Stimulated activated CD8-positive, alpha-beta memory T cell treated with anti-CD3 and anti-CD28 coated beads, Interleukin-7, amount 100 ng/mL, for 48 hours (primary cell): ENCODE measurements at places on chromosomes 12 and 14.

DNA sequence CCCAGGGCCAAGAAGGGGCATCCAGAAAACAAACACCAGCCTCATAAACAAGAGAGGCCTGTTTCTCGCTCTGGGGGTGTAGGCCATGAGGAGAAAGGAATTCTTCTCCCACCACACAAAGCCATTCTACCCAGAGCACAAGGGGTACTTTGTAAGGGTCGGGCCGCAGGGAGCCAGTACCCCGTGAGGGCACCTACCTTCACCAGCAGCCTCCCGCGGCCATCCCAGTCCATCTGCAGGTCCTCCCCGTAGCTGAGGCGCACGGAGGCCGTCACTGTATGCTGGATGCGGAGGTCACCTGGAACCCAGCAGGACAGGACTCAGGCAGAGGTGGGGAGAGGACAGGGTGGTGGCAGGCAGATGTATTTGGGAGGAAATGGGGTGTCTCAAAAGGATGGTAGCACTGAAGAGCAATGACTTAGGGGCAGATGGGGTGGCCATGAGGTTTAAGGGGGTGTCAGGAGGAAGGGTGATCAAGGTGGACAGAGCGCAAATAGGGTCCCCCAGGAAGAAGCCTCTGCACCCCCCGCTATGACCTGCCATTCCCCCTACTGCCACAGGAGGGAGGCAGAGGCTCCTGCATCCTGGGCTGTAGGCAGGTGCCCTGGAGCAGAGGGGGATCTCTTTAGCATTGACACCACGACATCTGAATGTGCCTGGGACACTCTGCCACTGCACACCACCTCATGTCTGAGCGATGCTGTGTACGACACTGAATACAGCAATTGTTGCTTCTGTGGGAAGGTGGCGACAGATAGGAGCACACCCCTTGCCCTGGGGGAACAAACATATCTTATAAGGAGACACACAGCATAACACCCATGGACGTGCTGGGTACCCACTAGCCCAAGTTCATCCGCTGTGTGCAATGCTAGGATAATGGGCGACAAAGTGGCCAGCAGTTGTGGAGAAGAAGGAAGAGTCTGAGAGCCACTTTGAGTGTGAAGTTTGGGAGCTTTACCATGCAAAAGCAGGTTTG lies 61.4 kb downstream of the VWF start:
- DNase-seq = peak; percentile 25

DNA sequence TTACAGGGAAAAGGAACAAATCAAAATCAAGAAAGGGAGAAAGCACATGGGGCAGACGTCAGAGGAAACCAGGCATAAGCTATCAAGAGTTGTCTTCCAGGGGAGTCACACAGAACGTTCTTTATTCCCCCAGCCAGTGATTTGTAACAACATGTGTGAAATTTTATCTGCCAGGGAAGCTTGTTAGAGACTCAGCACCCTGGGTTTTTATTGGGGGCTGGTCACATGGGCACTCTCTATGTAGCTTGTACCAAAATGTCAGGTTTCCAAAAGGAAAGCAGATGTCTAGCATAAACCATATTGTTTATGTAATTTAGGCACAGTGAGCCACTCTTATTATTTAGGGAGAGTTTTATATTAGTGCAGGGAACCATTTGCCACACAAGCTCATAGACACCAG lies 440.4 kb upstream of the DCN start:
- no peak for DNase-seq

DNA sequence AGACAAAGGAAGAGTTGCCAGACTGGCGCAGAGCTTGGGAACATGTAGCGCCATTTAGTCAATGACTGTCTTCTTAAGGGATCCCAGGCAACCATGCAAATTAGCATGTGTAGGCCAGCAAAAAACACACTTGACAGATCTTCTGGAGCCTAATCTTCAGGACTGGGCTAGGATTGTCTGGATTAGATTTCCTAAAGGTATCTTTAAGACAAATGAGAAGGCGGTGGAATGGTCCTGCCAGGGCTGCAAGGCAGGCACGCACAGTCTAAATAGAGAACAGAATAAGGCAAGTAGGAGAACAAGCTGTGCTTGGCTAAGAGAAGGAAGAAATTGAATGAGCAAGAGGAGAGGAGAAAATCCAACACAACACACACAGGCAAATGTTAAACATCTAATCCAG lies 80.0 kb downstream of the CIT start:
- DNase-seq = no peak

DNA sequence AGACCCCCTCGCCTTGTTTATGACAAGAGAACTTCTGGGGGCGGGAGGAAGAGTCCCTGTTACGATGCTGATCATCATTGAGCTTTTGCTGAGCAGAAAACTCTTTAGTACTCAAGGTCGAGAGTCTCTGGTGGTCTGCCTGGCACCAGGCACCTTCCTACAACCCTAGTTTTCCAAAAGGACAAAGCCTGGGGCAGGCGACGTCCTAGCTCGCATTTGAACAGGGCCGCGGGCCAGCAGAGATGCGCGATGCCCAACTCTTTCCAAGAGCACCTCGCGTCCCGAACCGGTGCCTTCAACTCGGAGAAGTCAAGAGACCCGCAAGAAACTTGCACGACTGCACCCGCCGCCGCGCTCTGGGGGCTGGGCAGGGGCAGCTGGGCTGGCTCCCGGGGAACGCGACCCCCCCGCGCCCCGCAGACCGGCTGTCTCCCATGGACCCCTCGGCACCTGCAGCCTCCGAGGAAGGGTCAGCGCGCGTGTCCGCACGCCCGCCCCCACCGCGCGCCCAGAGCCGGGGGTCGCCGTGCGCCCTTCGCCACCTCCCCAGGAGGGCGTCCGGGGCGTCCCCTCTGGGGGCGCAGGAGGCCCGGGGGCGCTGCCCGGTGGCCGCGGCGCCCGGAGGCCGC lies 377 bp upstream of the BCL7A start:
- DNase-seq = no peak

DNA sequence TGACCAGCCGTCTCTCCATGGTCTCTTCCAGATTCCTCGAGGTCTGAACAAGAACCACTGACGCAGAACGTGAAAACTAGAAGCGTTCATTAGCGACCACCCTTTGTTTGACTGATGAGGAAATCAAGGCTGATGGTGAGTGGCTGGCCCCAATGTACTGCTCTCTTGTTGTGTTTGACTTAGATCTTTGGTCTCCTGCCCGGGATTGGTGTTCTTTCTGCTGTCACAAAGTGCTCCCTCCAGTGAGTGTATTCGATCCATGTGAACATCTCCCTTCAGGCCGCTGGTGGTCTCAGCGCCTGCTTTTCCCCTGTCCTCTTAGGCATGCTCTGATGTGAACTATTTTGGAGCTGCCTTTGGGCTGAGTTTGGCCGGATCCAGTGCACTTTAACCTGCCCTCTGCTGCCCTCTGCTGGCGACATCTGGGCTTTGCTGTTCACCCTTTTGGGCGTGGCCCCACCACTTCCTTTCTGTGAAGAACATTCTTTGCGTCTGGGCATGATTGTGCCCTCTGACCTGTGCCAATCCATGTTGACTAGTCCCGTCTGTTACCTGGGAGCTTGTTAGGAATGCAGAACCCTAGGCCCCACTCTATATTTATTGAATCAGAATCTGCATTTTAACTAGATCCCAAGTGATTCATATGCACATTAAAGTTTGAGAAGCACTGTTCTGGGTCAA lies 279.1 kb downstream of the TTC6 start:
- peak; percentile 53 for DNase-seq

- DNase-seq = no peak
Observed at GRCh38 chr12:46617167-46617566, 208.6 kb downstream of the SLC38A4 start.

DNA sequence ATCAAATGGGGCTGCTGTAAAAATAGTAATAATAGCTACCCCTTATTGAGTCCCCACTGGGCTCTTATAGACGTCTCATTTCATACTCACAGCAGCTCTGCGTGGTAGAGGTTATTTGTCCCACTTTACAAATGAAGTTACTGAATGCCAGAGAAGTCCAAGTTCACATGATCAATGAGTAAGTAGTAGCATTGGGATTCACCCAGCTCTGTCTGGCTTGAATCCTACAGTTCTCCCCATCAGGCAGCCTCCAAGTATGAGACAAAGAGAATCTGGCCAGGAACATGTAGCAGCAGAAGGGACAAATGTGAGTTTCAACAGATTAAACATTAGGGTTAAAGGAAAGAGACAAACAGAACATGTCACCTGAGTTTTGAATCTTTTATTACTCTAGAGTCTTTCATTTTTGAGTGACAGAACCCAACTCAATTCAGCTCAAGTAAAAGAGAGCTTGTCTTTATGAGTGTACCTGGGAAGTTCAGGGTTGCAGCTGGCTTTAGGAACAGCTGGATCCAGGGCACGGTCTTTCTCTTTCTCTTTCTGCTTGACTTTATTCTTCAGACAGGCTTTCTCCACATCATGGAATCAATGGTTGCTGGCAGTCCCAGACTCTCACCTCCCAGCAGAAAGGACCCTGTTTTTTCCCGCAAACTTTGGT lies 64.1 kb upstream of the JDP2 start:
- DNase-seq = no peak

- no peak for DNase-seq
Observed at GRCh38 chr14:23364164-23365035, 572 bp downstream of the EFS start.

GRCh38 chr12:26471560-26471959 lies 276.2 kb downstream of the SSPN start:
- no peak for DNase-seq

- no peak for DNase-seq
Observed at GRCh38 chr12:132660052-132660451, 27.1 kb downstream of the POLE start.

GRCh38 chr12:42539696-42540095 lies 49.9 kb downstream of the PRICKLE1 start:
- DNase-seq = no peak

GRCh38 chr12:100365411-100365810 lies 8.5 kb downstream of the SLC17A8 start:
- DNase-seq = no peak

GRCh38 chr12:75591628-75592027 lies 80.2 kb upstream of the KRR1 start:
- DNase-seq = no peak

GRCh38 chr12:29004936-29005304 lies 144.2 kb upstream of the FAR2 start:
- DNase-seq = no peak

GRCh38 chr14:94483071-94483451 lies 7.1 kb upstream of the SERPINA9 start:
- no peak for DNase-seq

DNA sequence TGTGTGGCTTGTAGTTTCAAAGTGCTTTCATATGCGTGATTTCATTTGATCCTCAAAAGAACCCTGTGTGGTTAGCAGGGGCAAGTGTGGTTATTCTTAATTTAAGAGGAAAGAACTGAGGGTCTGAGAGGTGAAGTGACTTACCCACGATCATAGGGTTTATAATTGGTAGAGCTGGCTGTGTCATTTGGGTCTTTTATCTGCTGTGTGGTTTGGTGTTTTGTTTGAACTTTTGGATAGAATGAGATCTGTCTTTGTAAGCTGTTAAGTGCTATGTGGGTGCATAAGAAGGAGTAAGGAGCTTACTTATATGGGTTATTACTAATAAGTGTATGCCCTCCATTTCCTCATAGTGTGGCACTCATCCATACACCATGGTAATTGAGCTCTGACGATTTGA lies 190.0 kb downstream of the CACNA1C start:
- no peak for DNase-seq

DNA sequence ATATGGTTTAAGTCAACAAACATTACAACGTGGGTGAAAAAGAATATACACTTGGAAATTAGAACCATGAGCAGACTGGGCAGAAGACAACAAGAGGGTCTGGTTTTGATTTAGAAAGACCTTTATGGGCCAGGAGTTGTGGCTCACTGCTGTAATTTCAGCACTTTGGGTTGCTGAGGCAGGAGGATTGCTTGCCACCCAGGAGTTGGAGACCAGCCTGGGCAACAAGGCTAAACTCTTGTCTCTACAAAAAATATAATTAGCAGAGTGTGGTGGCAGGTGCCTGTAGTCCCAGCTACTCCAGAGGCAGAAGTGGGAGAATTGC lies 2.7 kb upstream of the NFKBIA start:
- DNase-seq = no peak

- no peak for DNase-seq
Observed at GRCh38 chr12:94308612-94309011, 151.1 kb downstream of the CEP83 start.

GRCh38 chr12:26748741-26749431 lies 84.1 kb downstream of the ITPR2 start:
- no peak for DNase-seq

DNA sequence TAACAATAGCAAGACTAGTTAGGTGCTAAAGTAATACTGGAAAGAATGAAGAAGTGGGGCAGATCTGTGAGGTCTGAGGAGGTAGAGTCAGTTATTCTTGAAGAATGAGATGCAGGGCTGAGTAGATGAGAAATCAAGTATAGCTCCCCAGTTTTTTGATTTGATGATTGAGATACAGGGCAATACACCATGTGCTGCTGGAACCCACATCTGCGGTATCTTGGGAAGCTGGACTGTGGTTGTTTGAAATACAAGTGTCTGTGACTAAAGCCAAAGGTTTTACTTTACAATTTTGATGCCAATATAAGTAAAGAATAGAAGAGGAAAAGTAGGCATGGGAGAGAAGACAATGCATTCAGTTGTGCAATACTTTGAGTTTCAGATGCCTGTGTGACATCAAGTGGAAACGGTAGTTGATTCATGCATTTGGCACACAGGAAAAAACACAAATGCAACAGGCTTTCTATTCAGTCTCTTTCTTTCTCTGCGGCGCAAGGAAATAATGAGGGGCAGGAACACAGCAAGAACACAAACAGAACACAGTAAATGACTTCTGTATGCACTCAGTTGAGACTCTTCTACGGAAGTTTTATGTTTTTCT lies 190.2 kb upstream of the SLC38A2 start:
- no peak for DNase-seq

DNA sequence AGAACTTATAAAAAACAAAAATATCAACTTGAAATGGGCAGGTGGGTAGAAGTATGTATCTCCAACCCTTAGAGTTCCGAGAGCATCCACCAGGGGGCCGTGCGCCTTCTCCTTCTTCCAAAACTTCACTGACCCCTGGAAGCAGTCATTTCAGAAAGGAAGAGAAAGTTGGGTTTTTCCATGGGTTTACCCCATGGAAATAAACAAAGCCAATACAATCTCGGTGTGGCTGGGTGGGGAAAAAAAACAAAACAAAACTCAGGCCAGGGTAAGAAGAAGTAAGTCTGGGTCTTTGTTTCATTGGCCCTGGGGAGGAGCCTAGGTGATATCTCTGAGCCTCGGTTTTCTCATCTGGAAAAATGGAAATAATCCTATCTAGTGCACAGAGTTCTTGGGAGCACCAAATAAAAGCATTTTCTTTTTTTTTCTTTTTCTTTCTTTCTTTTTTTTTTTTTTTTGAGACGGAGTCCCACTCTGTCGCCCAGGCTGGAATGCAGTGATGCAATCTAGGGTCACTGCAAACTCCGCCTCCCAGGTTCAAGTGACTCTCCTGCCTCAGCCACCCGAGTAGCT lies 33.6 kb upstream of the HNF1A start:
- peak; percentile 23 for DNase-seq
